NCI-H146 (cell line): ENCODE measurements at places on chromosomes 5 and 9.

DNA sequence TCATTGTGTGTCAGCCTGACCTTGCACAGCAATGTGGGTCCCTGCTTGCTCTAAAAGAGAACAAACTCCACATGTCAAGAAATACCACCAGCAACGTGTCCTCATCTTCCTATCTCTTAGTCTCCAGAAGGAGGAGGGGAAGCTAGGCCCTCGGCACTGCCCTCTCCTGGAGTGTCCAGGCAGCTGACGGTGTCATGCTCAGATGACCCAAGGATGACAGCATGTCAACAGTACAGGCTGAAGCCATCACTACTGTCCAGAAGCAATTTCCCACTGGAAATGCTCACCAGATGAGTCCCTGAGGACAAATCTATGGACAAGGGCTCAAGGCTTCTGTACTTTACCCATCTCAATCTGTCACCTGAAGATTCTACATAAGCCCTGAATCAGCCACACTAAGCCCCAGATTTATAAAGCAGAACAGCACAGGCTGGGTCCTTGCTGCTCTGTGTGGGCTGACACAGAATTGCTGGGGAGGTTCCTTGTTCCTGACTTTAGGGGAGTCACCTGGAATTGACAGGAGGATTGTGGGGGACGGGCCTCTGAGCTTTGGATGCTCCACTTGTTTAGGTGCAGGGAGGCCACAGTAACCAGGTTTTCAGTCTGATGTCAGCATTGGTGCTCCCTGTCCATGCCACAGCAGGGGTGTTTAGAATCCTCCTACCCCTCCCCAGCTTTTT is 210.2 kb downstream of the DAB2IP start:
- peak; percentile 10 for DNase-seq

DNA sequence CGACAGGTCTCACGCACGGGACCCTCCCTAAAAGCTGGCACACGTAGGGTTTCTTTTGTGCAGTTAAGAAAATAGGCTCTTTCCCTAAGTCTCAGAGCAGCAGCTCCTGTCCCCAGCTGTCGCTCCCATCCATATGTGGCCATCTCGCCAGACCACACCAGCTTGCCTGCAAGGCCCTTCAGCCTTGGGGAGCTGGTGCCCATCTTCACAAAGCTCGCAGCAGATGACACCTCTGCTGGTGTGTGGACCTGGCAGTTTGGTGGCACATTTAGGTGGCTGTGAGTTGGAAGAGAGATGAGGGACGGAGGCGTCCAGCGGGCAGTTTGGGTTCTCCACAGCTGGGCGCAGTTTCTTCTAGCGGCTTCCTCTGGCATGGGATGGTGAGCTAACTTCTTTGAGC is 239.0 kb downstream of the FANCC start:
- DNase-seq = no peak

DNA sequence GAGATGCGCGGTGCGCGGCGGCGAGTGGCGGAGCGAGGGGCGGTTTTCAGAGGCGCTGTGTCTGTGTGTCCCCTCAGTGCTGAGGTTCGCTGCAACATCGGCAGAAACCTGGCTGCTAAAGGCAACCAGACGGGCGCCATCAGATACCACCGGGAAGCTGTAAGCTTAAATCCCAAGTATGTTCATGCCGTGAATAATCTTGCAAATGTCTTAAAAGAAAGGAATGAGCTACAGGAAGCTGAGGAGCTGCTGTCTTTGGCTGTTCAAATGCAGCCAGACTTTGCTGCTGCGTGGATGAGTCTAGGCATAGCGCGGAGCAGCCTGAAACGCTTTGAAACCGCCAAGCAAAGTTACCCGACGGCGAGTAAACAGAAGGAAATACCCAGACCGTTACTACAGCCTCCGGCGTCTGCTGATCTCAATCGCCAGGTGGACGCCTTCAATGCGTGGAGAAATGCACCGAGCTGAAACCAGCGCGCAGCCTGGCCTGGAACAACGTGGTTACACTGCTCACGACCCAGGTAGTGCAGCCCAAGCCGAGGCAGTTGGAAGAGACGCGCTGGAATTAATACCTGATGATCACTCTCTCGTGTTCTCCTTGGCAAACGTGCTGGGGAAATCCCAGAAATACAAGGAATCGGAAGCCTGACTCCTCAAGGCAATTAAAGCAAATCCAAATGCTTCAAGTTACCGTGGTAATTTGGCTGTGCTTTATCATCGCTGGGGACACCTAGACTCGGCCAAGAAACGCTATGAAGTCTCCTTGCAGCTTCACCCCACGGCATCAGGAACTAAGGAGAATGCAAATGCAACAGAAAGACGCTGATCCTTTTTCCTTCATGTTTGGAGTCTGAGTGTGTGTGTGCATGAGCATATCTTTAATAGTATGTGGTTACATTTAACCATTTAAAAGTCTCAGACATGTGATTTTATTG is 15.9 kb downstream of the OR2V1 start:
- no peak for DNase-seq

DNA sequence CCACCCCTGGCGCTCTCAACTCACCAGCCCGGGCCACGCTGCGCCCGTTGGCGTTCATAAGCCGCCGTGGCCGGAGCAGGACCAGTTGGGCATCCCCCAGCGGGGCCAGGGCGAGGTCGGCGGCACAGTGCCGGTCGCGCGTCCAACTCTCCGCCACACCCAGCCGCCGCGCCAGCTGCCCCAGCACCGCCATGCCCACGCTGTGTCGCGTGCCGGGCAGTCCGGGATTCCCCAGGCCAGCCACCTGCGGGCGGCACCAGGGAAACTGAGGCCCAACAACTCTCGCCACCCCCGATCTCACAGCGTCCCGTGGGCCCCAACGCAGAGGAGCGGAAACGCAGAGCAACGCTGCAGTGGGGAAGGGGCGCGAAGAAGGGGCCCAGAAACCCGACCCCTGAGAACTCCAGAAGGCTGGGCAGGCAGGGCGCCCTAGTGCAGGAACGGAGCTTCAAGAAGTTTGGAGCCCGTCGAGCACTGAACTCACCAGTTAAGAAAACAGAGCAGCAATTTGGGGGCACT is 453 bp downstream of the PTRH1 start:
- DNase-seq = no peak

- no peak for DNase-seq
Observed at GRCh38 chr5:131377785-131378325, 114.0 kb downstream of the CDC42SE2 start.

- no peak for DNase-seq
Observed at GRCh38 chr9:124507880-124508423, 753 bp upstream of the NR5A1 start.

GRCh38 chr9:104844710-104845109 is 80.8 kb downstream of the NIPSNAP3B start:
- no peak for DNase-seq

- DNase-seq = no peak
Observed at GRCh38 chr5:67205981-67206380, 9.4 kb upstream of the CD180 start.

DNA sequence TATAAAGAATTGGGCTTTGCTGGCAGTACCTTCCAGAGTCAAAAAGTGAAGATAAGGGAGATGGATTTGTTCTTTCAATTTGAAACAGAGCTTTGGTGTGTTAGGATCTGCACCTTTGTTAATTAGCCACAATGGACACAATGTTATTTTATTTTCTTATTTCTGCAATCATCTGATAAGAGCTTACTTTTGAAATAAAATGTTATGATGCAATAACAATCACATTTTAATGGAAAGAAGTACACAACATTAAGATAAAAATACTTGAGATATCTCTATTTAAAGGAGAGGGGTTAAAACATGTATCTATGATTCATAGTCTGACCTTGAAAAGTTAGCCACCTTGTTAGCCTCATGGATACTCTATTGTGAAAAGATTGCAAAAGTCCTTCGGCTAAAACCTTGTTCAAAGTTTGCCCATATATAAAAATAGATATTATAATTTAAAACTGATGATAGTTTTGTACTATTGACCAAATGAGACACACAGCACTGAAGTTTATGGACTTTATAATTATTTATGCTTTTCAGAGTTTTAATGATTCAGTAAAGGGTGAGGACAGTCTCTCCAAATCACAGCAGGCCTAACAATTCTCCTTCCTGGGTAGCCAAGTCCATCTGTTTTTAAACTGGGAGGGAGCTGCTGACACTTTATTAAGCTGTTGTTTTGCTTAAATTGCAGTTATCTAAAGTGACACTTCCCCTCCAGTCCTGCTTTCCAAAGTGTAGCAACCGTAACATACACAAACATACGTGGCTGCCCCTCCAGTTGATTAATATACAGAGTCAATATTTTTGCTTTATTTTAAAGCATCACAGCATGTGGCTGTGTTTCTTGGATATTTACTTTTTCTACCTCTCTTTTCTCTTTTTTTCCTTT is 47.6 kb upstream of the DAP start:
- no peak for DNase-seq

GRCh38 chr5:147887026-147887627 is 8.6 kb downstream of the SCGB3A2 start:
- no peak for DNase-seq

DNA sequence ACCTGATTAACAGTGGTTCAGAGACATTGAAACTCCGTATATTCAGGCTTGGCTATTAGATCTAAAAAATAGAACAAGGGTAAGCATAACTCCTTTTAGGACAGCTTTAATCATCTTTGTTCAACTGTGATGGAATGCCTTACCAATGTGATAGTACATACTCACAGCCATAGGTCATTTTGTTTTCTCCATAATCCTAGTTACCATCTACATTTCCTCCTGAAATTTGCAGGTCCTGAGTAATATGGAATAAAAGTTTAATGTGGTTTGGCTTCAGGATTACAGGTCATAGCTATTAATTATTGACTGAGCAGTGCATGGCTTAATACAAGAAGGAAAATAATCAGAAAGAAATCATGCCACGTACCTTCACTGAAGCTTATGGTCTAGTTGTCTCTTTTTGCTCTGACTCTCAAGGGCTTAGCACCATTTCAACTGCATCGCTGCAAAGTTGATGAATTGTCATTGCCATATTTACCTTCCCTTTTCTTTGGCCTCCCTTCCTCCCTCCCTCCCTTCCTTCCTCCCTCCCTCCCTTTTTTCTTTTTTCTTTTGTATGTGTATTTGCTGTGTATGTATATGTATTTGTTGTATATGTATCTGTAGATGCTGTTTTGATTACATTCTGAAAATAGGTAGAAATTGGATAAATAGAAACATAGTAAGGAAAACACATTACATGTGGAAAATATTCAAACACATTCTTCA is 250.9 kb upstream of the ZNF608 start:
- no peak for DNase-seq

DNA sequence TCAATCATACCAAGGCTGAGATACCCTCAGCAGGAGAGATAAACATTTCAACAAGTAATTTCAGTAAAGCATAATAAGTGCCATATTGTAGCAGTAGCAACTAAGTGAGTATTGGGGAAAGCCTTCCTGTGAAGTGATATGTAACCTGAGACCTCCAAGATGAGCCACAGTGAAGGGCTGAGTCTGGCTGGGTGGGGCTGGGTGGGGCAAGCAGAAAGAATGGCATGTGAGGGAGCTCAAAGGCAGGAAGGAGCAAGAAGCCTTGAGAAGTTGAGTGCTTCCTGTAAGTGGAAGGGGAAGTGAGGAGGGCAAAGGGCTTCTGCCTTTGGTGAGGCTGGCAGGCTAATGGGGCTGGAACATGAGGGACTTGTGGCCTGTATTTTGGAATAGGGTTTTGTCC is 19.7 kb upstream of the ASTN2 start:
- DNase-seq = no peak

DNA sequence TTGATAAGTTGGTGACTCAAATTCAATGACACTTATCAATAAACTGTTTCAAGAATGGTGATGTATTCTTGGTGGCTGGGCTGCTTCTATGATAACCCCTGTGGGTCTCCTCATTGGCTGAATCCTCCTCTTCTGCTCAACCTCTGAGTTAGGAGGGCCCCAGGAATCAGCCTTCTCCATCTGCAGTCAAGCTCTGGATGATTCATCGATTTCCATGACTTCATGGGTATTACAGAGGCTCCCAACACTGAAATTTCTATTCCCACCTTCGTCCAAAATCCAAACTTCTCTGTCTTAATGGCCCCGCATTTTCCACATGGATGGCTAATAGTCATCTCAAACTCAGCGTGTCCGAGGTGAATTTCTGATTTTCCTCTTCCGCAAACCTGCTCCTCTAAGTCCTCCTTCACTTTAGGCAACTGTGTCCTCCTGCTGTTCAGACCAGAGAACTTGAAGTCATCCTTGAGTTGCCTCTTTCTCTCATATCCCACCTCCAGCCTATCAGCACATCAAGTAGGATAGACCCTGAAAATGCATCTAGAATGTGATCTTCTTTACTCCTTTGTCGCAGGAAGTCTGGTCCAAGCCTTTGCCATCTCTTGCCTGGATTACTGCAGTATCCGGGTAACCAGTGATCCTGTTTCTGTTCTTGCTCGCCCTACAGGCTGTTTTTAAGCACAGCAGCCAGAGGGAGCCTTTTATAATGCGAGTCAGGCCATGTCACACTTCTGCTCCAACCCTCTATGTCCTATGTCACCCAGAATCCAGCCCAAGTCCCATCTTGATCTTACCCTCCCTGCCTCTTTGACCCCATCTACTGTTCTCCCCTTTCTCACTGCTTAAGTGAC is 41.4 kb upstream of the IL7R start:
- peak; percentile 31 for DNase-seq

GRCh38 chr5:65395526-65396155 is 86.1 kb downstream of the ADAMTS6 start:
- DNase-seq = no peak

DNA sequence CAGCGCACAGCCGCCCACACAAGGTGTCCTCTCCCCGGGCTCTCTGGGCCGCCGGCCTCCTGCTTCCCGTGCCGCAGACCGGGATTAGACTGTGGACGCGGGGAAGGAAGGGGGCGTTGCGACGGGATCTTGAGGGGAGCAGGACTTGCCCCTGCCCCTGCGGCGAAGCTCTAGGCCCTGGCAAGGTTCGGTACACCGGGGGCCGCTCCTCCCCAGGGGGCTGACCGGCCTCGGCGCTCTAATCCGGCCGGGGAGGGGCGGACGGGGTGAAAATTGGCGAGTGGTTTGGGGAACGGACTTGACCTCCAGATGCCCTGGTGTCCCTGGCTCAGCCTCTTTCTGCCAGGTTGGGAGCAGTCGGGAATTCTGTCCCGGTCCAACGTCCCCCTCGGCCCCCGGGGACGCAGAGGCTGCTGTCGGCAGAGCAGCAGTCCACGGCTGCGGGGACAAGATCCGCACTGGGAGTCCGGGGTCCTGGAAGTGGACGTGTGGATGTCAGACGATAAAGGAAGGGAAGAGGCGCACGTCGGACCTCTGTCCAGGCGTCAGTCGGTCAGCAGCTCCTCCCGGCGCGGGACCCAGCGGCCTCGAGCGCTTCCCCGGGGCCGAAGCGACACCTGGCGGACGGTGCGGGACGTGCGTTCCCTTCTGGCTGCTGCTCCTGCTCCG is 1.9 kb upstream of the CNTFR start:
- peak; percentile 83 for DNase-seq

GRCh38 chr5:176726746-176727527 is 79.7 kb downstream of the TSPAN17 start:
- DNase-seq = no peak

- no peak for DNase-seq
Observed at GRCh38 chr5:57447658-57448057, 35.0 kb downstream of the ACTBL2 start.

GRCh38 chr5:119340597-119341218 is 15.1 kb upstream of the TNFAIP8 start:
- DNase-seq = no peak
